ENCODE measurements at places on chromosomes 1 and 21. TPM values are rescaled to one million over a fixed set of nuclear protein-coding genes. Genes with fewer than 3 reads are reported as not detected.

Gene HSD3B2
- total RNA-seq = not detected

Gene ESPN
- 0.98 TPM for total RNA-seq

Gene ETV3
- total RNA-seq = 51.1 TPM

Gene GPATCH4
- total RNA-seq = 20.6 TPM

Gene KRTAP13-2
- total RNA-seq = not detected

Gene ERICH3
- not detected for total RNA-seq

Gene TOR1AIP2
- 45.7 TPM for total RNA-seq

Gene CHRNB2
- total RNA-seq = not detected

Gene AMY1B
- not detected for total RNA-seq

Gene IGSF5
- not detected for total RNA-seq

Gene B3GALT2
- total RNA-seq = 4.3 TPM

Gene PADI6
- 0.23 TPM for total RNA-seq

Gene OR2T2
- not detected for total RNA-seq

Gene FLG2
- total RNA-seq = not detected

Gene PPIE
- total RNA-seq = 57.4 TPM

Gene HMCN1
- not detected for total RNA-seq

Gene OR6N1
- total RNA-seq = not detected

Gene TAF12
- 33.8 TPM for total RNA-seq

Gene GBP5
- 231 TPM for total RNA-seq

Gene KRTAP21-2
- total RNA-seq = not detected

Gene KCNA3
- total RNA-seq = 86.2 TPM

Gene GUCA2B
- total RNA-seq = not detected

Gene CFHR5
- total RNA-seq = not detected

Gene CELA2A
- not detected for total RNA-seq

All from activated CD4-positive, alpha-beta memory T cell treated with anti-CD3 and anti-CD28 coated beads, Interleukin-2, amount 10 ng/mL, durations not matched to agents 7 days and 5 days (primary cell).